Testis (tissue), 5 donors: ENCODE measurements at places on chromosomes 3 and 15. TPM values are rescaled to one million over a fixed set of nuclear protein-coding genes. Genes with fewer than 3 reads are reported as not detected.

Gene XYLB
- 5.9 TPM for total RNA-seq

Gene CASR
- total RNA-seq, result 1.2 TPM

Gene TLR9
- total RNA-seq, result 0.08 TPM

Gene GUCA1C
- 2.0 TPM for total RNA-seq

Gene ITGB5
- 101 TPM for total RNA-seq

Gene VPS8
- total RNA-seq, result 127 TPM
